ENCODE measurements at places on chromosomes 16 and 17.

- peak; percentile 35 for DNase-seq
Measured at GRCh38 chr17:76369804-76370203, 14.6 kb upstream of the SPHK1 start.

GRCh38 chr17:58873926-58874325, 118.3 kb downstream of the PPM1E start:
- no peak for DNase-seq

- DNase-seq, result no peak
Measured at GRCh38 chr17:69342896-69343644, 16.1 kb upstream of the ABCA5 start.

- DNase-seq, result no peak
Measured at GRCh38 chr16:15966836-15967546, 17.6 kb downstream of the ABCC1 start.

DNA sequence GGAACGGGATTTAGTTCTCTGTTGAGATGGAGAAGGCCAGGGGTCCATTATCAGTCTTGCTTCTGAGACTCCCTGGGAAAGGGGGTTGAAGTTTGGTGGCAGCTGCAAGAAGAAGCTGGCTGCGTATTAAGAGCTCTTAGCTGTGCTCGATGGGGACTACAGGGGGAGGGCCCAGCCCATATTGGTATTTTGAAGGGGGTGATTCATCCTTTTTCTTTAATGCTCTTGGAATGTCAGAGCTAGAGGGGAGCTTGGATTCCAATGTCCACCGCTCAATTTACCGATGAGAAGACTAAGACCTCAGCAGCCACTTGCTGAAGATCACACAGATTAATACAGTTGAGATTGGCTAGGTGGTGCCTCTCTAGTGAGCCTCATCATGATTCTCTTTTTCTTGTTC, 5.0 kb downstream of the NOG start:
- DNase-seq, result no peak

DNA sequence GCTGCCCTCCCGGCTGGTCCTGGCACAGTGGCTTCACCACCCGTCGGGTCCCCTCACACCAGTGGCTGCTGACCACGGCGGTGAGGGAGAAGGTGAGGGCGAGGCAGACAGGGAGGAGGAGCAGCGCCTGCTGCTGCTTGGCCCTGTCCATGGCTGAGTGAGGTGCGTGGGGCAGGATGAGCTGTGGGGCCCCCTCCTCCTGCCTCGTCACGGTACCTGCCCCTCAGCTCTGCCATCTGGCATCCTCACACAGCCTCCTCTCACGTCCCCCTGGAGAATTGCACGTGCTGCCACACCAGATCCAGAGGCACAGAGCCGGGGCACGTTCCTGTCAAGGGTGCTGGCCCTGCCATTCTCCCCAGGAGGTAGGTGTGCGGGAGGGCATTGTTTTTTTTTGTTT, at the start of gene GSG1L2:
TSS of gene GSG1L2 (minus strand) at position 159 of the 400 bp plus-strand sequence. CDS start at position 151, 8 bp downstream.
- DNase-seq, result no peak

- DNase-seq, result no peak
Measured at GRCh38 chr16:79535130-79535529, 65.4 kb downstream of the MAF start.

DNA sequence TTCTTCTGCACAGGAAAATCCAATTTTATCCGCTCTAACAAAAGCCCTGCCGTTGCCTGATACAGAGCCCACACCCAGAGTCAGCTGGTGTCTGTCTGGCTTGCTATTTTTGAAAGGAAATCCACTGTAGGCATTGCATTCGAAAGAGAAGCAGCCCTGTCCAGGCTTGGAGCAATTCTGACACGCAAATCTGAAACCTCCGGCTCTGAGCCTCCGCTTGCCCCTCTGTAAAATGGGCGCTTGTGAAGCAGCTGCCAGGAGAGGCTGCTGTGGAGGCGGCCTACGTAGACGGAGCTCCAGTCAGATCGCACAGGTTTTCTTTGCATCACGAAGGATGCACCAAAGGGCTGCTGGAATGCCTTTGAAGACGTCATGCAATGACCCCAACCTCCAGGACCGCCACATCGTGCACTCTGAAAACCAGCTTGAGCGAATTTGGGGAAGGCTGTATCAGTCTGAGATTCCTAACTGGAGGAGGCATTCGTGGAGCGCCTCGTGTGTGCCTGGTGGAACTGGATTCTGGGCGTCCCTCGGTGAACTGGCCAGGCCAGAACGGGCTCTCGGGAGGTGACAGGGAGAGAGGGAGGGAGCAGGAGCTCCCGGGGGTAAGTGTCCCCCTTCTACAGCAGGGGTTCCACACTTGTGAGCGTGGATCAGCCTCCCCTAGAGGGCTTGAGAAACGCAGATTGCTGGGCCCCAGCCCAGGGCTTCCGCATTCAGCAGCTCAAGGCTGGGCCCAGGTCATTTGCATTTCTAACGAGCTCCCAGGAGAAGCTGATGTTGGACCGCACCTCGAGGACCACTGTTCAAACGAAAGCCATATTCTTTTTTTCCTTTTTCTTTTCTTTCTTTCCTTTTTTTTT, 215.5 kb downstream of the MRTFB start:
- no peak for DNase-seq

- no peak for DNase-seq
Measured at GRCh38 chr17:28282596-28282995, 36.4 kb upstream of the TMEM97 start.

DNA sequence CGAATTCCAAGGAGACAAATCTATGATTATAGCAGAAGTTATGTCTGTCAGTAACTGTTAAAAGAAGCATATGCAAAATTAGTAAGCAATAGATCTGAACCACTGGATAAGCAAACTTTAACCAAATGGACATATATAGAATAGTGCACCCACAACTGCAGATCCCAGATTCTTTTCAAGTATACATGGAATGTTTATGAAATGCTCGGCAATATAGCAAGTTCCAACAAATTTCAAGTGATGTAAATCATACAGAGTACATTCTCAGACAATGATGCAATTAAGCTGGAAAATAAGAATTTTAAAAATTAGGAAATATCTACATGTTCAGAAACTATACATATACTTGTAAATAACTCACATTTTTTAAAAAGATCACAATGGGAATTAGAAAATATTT, 8.4 kb upstream of the HELZ start:
- DNase-seq, result no peak

GRCh38 chr16:56584276-56584675, 5.1 kb upstream of the MT3 start:
- DNase-seq, result no peak

GRCh38 chr17:37194208-37194607, 181.6 kb upstream of the C17orf78 start:
- DNase-seq, result no peak

DNA sequence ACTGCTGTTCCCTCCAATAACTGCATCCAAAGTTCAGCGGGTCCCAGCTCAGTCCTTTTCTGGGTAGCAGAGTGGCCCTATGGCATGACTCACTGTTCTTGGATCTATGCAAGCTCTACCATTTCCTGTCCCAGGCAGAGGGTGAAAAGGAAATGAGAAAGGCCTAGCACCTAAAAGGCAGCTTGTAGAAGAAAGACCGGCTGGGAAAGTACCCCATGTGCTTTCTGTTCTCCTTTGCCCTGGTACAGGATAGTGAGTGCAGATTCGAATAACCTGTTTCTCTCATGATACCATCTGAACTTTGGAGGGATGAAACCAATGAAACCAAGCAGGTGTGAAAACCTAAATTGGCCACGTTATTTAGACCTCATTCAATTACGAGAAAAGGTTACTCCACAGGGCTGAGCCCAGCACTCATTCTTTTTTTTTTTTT, 12.7 kb upstream of the HASPIN start:
- no peak for DNase-seq

DNA sequence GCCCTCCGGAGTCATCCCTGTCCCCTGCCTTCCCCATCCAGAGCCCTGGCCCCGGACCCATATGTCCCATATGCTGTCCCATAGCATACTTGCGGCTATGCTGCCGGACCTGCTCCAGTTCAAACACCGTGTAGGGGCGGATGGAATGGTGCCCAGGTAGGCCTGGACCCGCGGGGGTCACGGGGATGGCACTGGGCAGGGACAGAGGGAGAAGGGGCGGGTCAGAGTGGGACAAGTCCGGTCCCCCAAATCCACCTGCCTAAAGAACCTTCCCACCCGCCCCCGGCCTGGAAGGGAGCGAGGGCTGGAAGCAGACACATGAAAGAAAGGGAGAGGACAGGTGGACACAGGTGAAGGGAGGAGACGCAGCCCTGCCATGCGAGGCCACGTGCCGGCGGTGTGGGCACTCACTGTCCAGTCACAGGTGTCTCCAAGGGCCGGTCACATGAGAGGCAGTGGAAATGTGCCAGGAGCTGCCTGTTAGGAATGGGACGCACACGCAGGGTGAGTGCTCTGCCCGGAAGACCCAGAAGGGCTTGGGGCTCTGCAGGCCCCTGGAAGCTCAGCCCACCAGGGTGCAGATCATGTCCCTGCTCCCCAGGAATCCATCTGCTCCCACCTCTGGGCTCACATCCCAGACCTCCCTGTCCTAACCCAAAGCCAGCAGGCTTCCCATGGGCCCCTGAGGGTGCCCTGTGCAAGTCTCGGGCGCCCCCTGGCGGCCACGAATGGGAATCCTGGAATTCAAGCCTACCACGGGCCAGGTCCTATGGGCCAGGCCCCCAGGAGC, 14.0 kb downstream of the UBALD2 start:
- DNase-seq, result peak; percentile 89

DNA sequence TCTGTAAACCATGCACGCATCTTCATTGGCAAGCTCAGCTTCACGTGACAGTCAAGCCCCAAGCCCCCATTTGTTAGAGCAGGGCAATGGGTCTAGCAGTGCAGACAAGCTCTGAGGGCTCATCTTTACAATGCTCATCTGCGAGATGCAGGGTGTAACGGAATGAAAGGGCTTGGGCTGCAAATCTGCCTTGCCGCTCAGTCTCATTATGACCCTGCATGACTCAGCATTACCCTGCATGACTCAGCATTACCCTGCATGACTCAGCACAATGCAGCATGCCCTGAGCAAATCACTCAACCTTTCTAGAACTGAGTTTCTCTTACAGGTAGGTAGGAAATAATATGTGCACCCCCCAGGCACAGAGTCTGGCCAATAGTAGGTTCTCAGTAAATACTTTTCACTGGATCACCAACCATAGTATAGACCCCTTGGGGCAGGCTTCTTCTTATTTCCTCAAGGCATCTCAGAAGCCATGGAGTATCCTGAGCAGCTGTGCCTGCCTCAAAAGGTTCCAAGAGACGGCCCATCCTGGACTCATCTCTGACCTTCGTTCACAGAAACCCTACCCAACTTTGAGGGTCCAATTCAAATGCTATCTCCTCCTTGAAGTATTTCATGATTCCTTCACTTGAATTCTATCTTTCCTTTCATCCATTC, 391.3 kb upstream of the CDH5 start:
- DNase-seq, result no peak

- no peak for DNase-seq
Measured at GRCh38 chr16:71479420-71479819, 9.7 kb downstream of the ZNF19 start.

DNA sequence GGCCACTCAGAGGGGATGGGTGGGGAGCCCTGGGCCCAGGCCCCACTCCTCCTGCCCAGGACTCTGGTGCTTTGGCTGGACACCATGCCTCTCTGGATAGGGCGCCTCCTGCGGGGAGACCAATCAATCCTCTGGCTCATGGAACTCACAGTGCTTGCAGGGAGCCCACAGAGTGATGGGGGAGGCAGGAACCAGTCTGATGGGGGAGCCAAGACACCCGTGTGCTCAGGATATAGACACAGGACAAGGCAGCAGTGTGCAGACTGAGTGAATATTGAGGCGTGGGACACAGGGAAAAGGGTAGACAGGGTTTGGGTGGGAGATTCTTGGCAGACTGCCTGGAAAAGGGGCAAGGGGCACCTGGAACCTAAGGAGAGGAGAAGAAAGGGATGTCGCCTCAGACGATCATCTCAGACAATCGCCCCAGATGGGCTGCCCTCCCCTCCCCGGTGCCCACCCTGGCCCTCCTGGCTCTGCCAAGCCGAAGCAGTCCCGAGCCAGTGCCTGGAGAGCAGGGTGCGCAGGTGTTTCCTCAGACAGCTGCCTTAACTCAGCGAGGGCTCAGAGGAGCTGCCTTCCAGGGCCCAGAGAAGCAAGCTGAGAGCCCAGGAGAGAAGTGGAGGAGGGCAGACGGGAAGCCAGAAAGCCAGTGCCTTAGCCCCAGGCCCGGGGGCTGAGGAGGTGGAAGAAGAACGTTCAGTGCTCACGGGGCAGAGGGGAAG, 37.4 kb upstream of the DLX4 start:
- no peak for DNase-seq

DNA sequence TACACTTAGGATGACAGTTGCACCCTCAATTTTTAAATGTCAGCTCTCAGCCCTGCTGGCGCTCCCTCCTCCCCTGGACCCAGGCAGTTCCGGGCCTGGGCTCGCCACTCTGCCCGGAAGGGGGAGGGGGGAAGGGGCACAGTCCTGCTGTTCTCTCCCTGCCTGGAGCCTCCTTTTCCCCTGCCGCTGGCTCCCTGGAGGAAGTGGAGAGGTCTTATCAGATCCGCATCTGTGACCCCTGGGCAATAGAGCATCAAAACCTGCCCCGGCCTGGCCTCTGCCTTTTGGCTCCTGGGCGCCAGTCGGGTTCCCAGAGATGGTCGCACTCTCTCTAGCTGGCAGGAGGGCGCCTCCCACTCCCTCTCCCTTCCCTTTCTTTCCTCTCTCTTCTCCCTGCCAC, 149.3 kb downstream of the IRF8 start:
- no peak for DNase-seq

DNA sequence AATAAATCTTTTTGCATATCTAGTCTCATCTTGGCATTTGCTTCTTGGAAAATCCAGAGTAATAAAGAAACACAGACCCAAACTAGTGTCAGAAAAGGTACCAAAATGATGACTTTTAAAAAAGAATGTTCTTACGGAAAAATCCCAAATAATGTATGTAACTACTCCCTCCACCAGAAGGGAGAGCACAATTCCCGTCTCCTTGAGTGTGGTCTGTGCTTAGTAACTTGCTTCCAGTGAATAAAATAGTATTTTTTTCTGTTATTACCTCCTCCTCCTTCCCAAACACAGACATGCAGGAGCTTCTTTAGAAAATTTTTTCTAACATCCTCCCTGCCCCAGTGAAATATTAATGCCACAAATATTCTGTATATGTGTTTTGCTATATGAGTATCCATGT, 358.1 kb downstream of the ZFHX3 start:
- DNase-seq, result no peak

DNA sequence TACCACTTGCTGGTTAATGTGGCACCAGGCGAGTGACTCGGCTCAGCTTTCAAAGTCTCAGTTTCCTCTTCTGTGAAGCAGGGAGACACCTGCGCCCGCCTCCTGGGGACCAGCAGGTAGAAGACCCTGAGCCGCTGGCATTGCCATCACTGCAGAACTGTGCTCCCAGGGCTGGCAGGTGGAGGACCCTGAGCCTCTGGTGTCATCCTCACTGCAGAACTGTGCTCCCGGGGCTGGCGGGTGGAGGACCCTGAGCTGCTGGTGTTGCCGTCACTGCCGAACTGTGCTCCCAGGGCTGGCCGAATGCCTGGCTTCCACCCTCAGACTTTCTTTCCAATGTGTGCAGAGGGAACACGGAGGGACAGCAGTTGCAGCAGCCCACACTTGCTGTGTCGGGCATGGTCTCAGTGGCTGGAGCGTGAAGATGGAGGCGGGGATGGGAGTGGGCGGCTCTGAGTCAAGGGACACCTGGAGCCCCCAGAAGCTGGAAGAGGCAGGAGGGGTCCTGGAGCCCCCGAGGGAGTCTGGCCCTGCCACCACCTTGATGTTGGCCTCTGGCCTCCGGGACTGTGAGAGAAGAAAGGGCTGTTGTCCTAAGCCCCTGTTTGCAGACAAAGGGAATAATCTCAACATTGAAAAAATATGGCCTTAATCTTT, 75.8 kb upstream of the METTL9 start:
- DNase-seq, result no peak
